ENCODE measurements at places on chromosomes 1 and 21.

GRCh38 chr21:32499249-32500055 is 85.9 kb downstream of the TCP10L start:
- DNase-seq: peak; percentile 44

- peak; percentile 65 for DNase-seq
Measured at GRCh38 chr1:207463021-207463420, 8.9 kb downstream of the CR2 start.

DNA sequence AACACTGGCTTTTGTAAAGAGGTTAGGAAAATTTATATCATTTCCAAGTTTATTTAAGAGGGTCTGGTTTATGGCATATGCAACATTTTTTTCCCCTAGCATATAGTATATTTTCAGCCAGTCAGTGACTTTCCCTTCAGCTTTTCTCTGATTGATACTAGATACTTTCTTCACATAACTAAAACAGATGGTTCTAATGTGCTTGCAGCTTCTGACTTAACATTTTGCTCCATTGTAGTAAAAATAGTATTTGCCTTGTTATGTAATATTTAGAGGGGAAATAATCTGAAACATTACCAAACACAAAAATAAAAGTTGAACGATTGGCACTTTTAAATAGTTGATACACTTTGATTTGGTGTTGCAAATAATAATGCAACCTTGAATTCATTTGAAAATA is 191.7 kb downstream of the GPR52 start:
- no peak for DNase-seq

DNA sequence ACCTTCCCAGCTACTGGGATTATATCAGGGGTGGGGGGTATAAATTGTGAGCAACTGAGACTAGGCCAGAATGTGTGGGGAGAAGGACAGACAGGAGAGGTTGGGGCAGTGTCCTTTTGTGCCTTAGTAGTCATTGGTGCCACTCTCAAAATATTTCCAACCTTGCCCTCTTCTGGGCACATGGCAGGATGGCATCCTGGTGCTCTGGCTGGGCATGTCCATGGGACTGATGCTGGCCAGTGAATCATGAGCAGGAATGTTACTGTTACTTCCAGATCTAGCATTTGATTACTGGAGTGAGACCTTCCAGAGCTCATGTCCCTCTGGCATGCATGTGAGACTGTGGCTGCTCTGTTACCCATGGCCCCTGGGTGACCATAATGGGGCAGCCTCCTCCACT is 151.2 kb downstream of the MATN1 start:
- no peak for DNase-seq

DNA sequence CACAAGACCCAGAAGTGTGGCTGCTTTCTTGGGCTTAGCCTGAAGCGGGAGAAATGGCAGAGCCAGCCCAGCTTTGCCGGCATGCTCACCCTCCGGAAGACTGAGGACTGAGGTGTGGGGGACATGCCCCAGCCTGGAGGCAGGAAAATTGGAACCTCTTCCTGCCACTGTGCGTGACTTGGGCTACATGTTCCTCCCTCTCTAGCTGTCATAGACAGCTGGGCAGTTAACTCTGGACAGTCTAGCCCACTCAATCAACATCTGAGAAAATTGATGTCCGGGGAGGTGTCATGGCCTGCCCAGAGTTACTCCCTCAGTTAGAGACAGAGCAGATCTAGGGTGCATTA is 59.7 kb downstream of the UBE2T start:
- no peak for DNase-seq

DNA sequence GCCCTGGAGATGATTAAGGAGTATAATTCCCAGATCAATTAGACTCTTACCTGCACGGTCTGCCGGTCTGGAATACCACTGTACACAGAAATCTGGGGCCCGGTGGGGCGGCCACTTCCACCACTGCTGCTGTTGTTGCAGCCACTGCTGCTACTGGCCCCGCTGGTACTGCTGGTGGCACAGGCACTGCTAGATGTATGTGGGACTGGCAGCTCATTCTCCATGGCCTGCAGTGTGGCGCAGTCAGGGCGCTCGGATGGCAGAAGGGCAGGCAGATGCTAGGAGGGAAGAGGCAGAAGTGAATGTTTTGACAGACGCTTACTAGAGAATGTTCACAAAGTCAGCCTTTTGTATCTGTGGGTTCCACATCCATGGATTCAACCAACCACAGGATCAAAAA is 54.4 kb upstream of the A3GALT2 start:
- DNase-seq: no peak

DNA sequence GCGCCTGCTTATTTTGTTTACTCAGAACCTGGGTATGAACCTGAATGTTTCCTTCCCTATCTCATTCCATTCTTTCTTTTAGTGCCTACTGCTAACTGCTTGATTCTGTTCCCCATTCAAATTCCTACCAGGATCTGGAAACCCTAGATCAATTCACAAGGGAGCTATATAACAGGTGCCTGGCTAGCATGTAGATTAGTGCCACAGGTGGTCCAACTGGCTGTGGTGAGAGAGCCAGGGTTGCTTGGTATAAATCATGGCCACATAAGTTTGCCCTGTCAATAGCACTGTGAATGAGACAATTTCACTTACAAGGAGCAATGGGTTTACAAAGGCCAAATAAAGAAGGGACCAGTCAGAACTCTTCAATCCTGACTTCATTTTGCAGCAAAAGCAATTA is 6.6 kb upstream of the PRPF38B start:
- no peak for DNase-seq

DNA sequence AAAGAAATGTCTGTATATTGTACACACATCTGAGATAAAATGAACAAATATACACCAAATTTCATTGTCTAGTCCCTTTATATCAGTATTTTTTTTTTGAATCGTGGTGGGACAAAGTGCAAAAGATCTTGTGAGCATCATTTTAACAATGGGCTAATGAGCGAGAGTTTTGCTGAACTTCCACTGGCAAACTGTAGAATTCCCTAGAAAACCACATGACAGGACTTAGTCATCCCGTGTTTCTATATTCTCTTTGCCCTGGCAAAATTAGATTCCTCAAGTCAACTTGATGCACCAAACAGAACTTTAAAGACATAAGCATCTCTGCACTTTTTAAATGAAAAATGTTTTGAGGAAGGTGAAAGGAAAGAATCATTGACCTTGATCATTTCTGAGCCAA is 488.2 kb upstream of the PTBP2 start:
- DNase-seq: no peak

DNA sequence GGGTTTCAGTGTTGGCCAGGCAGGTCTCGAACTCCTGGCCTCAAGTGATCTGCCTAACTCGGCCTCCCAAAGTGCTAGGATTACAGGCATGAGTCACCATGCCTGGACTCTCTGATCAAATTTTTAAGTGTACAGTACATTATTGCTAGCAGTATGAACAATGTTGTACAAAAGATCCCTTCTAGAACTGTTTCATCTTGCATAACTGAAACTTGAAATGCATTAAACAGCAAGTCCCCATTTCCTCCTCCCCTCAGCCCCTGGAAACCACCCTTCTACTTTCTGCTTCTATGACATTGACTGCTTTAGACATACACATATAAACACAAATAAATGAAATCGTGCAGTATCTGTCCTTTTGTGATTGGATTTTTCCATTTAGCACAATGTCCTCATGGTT is 463.4 kb downstream of the PTPRC start:
- DNase-seq: no peak

DNA sequence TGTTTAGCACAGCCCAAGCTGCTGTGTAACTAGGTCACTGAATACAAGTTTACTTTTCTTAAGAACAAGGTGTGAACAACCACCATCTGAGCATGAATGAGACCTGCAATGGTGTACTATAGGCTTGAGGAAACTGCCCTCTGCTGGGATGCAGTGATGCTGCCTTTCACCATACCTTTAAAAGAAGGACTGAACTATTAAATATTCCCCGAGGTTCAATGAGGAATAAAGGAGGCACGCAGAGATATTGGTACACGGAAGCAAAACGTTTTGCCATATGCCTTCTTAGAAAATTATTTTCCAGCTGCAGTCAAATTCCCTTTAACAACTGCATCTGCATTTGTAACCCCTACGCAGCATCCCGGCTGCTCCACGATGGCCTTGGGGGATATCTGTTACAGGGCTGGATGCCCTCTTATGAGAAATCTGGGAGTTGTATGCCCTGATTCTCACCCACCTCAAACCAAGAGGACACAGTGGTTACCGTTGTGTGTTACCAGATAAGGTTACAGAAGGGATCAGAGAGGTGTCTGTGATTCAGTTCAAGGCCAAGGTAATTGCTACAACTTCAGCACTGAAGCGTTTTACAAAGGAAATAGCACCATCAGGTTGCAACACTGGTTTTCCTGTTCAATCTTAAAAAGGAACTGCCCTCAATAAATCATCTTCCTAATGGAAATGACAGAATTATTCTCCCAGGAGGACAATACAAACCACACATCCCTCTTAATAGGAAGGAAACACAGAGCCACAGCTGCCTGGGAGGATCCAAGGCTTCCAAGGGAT is 470.5 kb downstream of the LTN1 start:
- DNase-seq: peak; percentile 54

GRCh38 chr1:215589650-215590435 is 22.7 kb downstream of the KCTD3 start:
- peak; percentile 73 for DNase-seq

- DNase-seq: no peak
Measured at GRCh38 chr1:193677874-193678273, 491.5 kb upstream of the B3GALT2 start.

DNA sequence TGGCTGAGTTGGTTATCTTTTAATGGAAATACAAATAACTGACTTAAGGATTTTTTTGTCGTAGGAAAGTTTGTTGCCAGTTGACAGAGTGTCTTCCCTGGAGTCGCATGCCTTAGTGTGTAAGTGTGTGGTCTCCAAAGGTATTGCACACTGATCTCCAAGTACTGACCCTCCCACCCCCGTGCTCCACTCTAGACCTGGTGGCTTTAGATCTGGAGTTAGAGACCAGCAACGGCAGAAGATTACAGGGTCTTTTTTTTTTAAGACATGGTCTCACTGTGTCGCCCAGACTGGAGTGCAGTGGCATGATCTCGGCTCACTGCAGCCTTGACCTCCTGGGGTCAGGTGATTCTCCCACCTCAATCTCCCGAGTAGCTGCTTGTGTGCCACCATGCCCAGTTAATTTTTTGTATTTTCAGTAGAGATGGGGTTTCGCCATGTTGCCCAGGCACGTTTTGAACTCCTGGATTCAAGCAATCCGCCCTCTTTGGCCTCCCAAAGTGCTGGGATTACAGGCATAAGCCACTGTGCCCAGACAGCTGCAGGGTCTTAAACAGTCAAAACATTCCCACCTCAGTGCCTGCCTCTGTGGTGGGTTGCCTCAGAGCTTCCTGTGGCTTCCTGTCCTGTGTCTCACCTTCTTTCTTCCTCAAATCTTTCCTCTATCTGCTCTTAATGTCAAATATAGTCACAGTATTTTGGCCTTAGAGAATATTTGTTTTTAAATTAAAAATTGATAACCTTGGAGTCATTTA is 6.9 kb downstream of the TRAPPC10 start:
- no peak for DNase-seq

GRCh38 chr1:1612104-1612400 is 3.2 kb upstream of the MIB2 start:
- DNase-seq: no peak

DNA sequence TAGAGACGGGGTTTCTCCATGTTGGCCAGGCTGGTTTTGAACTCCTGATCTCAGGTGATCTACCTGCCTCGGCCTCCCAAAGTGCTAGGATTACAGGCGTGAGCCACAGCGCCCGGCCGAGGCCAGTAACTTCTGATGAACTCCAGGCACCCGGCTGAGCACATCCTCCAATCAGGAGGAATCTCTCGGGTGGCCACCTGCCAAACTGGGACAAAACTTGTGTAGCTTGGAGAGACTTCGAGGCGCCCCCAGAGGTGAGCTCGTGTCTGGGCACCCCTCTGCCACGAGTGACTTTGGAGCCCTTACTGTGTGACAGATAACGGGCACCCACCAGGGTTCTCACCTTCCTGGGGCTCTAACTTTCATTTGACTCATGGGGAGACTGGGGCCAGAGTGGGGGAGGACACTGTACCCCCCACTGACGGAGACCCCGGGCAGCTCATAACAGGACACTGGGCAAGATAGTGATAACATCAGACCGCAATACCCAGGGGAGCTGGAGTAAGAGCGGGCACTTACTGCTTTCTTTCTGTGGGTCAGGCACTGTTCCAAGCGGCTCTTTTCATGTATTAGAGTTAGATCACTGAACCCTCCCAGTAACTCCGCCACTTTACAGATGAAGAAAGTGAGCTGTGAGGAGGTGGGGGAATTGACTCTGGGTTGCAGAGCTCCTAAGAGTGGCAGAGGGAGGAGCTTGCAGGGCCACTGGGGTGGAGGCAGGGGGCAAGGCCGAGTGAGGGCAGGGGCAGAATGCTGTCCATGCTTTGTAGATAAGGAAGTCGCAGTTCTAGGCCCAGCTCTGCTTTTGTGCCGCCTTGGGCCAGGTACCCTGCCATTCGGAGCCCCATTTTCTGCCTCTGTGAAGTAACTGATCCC is 1.9 kb upstream of the PADI2 start:
- DNase-seq: no peak

- peak; percentile 71 for DNase-seq
Measured at GRCh38 chr1:55321942-55322341, 106.8 kb upstream of the USP24 start.

DNA sequence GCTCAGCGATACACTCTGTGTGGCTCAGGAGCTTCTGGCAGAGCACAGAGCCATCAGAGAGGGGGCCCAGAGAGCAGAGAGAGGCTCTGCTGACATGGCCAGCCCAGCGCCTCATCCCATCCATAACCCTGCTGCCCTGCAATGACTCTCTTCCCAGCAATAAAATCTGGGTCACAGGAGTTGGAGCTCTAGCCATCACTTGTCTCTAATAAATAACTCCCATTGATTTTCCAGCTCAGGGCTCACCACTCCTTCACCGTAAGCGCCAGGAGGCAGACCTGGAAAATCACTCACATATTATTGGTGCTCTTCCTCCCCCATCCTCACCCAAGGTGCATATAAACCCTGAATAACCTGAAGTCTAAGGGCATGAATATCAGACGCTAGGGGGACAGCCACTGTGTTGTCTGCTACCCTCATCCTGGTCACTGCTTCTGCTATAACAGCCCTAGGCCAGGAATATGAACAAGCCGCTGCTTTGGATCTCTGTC is at the start of gene APCS:
Gene APCS (plus strand): TSS at position 366 of the 491 bp plus-strand sequence. CDS start 96 bp downstream, at position 462.
- DNase-seq: no peak

DNA sequence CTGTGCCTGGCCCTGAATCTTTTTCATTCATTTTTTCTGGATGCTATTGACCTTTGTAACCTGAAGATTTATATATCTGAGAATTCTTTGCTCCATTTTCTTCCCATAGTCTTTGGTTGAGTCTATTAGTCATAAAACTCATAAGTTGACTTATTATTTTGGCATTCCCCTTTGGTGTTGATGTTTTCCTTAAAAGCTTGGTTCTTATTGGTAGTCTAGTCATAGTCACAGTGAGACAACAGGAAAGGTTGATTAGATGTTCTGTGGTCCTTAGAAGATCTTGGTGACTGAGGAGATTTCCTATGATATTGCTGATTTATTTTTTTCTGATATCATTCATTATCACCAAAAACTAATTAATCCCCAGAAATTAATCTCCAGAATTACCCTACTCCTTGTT is 86.2 kb downstream of the PTPRC start:
- peak; percentile 6 for DNase-seq

- no peak for DNase-seq
Measured at GRCh38 chr1:58695206-58695605, 4.7 kb downstream of the MYSM1 start.

- peak; percentile 21 for DNase-seq
Measured at GRCh38 chr1:237032029-237032428, 10.0 kb upstream of the RYR2 start.
